ENCODE measurements at places on chromosomes 1 and 21.
A peak's percentile ranks its signal among the peaks of the same experiment; 100 is the strongest.

GRCh38 chr1:3881193-3881480, 18.9 kb downstream of the C1orf174 start:
- DNase-seq = no peak

- no peak for DNase-seq
Measured at GRCh38 chr1:25361901-25362300, 23.8 kb downstream of the TMEM50A start.

DNA sequence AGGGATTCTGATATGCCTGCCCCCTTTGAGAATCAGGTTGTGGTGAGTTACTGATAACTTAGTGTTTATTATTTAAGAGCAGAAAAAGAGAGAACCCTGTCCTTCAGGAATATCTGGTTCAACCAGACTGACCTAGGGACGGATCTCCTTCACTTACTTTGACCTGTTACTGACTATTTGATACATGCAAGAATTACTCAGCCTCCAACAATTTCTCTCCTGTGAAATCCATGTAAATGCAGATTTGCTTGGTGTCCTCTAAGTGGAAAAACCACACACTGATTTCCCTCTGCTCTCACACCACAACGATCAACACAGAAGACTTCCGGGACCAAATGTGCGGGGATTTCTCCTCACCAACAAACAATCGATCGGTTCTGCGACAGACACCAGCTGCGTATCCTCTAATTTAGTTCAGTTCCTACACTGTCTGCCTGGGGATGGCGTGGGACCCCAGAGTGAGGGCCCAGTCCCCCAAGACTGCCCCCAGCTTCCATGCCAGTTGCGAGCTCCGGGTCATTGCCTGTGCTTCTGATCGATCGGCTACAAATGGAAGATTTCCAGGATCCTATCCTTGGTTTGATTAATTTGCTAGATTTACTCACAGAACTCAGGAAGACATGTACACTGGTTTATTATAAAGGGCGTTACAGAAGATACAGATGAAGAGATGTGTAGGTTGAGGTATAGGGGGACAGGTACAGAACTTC, 51.7 kb downstream of the BACE2 start:
- DNase-seq = peak; percentile 26

DNA sequence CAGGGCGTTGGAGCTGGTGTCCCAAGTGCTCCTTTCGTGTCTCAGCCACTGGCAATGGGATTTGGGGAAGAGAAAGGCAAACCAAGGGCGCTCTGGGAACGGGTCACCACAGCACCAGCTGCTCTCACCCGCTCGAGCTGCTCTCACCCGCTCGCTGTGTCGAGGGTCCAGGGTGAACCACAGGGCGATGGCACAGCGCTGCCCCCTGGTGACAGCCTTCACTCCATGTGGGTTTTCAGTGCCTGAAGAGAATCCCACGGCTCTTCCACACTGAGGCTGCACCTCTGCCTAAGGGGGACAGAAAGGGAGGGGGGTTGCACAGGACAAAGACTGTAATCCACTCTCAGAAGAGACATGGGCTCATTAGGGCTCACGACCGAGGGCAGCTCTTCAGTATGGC, 7.1 kb upstream of the CLDN19 start:
- no peak for DNase-seq

DNA sequence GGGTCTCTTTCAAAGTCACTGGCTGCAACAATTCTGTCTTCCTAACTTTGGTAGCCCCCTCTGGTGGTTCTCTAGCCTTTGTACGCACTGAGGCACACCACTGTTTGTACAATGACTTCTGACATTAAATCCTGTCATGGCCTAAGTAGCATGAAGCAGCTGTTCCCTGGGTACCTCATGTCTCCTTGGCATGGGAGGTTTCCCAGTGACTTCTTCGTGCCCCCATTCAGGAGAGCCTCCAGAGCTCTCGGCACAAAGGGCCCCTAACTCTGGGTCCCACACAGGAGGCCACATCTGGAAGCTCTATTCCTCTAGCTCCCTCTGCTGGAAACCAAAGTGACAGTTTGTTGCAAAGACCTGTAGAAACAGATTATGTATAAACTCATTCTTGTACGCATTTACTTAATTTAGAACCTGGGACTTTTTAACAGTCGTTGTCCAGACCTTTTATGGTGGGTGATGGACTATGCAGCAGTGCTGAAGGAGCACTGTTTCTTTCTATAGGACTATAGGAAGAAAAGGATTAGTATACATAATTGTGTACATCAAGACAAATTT, 13.4 kb downstream of the SWT1 start:
- peak; percentile 68 for DNase-seq

DNA sequence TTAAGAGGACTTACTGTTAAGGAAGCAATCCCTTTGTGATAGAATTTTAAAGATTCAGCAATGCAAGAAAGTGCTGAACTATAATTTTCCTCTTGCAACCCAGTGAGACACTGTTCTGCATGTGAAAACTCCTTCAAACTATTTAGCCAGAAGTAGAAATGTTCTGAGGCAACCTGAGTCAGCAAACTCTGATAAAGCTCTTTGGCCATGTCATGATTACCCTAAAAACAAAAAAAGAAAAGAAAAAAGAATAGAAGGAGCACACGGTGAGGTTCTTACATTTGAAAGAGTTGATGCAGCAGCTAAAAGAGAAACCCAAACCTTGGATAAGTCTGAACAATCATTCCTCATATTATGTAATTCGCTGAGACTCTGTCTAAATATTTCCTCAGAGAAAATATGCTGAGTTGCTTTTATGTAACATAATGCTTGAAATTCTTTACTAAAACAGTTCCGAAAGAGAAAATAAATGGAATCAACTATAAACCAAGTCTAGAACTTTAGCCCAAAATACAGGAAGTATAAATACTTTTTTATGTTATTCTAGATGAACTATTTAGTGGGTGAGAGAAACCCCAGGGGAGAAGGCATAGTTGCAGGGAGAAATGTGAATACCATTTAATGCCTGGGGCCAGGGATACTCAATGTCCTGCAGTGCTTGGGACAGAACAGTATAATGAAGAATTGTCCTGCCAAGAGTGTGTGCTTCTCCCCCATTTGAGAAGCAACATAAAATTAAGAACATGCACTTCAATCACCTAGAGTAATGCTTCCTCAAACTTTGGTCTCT, 60.0 kb downstream of the INTS7 start:
- no peak for DNase-seq

DNA sequence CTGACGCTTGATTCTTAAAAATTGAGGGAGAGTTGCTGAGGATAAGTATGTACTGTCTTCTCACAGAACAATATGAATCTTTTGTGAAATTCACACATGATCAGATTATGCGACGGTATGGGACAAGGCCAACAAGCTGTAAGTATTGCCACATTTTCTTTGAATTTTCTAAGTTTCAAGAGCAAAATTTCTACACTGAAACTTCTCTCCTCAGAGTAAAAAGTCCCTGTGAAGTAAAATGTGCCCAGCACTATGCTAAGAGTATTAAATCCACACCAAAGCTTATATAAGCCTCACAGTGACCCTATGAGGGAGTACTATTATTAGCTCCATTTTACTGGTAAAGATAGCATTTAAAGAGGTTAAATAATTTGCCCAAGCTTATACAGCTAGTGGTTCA, 12.2 kb downstream of the AKIRIN1 start:
- no peak for DNase-seq

DNA sequence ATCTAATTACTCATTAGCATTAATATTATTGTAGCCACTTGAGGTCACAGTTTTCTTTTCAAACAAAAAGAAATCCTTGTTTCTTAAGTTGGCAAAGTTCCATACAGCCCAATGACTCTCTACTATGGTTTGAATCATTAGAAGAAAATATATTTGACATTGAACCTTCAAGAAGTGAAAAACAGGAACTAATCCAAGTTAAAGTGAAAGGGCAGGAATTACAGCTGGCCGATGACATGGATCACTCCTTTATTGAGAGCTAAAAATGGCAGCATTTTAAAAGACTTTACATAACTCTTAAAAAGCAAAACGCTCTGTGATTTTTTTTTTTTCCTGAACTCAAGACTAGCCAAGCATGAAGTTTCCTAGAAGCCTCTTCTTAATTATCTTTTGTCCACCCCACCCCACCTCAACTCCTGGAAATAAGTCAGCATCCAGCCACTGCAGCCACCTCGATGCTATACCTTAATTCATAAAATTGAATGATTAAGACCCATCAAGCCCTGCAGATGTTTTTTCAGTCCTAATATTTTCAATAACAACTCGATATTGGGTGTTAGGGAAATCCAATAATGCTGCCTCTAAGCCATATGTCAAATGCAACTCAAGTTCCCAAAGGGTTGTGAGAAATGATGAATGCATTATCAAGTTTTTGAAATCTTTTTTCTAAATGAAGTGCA, 323.1 kb downstream of the HHIPL2 start:
- DNase-seq = peak; percentile 49

DNA sequence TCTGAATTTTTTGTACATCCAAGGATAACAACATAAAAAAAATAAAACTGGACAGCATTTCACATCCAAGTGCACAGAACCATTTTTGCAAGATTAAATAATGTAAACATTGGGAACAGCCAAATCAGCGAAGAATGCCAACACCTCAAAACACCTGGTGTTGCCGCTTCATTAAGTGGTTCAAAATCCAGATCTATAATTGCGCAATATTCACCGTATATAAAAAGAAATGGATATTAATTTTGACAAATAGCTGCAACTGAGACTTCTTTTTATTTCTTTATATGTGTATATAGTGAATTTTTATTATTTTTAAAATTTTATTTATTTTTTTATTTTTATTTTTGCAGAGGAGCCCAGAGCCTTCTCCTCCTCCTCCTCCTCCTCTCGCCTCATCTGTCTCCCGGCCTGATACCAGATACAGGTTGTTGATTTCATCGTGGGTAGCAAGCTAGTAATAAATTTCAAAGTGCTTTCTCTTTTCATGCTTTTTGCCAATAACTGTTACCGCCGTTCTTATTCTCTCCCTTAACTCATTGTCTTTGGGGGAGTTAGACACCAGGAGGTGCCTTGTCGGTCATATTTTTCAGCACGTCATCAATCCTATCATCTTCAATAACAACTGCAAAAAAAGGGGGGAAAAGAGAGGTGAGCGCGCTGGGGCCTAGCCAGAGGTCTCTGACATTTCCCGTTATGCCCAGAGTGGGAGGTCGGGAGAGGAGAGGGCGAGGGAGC, 2.7 kb downstream of the CAMK2N1 start:
- no peak for DNase-seq

GRCh38 chr1:163094589-163094988, 25.4 kb downstream of the RGS4 start:
- DNase-seq = no peak

DNA sequence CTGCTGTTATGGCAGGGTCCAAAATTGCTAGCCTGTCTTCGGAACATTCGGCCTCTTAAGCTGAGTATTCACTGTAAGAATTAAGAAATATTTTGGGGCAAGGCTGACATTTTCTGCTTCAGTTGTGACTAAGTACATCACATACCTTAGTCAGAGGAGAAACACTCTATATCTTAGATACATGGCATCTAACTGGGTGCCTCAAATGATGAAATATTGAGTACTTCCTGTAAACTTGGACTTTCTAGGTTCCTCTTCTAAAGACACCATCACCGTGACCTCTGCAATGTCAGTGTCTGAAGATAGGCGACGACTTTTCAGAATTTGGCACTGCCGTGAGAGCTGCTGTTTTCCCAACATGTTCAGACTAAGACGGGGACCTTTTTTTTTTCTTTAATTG, 65.6 kb downstream of the PCBP3 start:
- DNase-seq = no peak

DNA sequence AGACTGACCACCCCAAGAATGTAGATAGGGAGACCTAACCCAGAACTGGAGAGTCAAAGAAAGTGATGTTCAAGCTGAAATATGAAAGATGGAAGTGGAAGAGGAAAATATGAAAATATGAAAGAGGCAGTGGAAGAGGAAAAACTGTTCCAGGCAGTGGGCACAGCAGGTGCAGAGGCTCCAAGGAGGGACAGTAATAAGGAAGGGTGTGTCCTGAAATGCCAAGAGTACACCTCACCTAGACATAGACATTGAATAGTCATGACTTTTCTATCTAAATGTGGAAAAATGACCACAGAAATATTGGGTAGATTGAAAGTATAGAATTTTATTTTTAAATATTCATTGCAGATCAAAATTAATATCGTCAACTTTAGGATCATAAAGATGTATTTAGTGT, 161.7 kb upstream of the USP24 start:
- no peak for DNase-seq
